ENCODE measurements at places on chromosomes 13 and 19.
A peak's percentile ranks its signal among the peaks of the same experiment; 100 is the strongest.

GRCh38 chr13:34410678-34411077 is 531.4 kb upstream of the NBEA start:
- no peaks in the 10 kb centered on the region for H3K4me1 ChIP-seq
- no peak overlapping the region for H3K4me3 ChIP-seq
- H3K27ac ChIP-seq = no peak overlapping the region
- DNase-seq = no peak
- H3K27me3 ChIP-seq = peaks cover 2% of the 10 kb centered on the region
- no peaks in the 10 kb centered on the region for H3K36me3 ChIP-seq

DNA sequence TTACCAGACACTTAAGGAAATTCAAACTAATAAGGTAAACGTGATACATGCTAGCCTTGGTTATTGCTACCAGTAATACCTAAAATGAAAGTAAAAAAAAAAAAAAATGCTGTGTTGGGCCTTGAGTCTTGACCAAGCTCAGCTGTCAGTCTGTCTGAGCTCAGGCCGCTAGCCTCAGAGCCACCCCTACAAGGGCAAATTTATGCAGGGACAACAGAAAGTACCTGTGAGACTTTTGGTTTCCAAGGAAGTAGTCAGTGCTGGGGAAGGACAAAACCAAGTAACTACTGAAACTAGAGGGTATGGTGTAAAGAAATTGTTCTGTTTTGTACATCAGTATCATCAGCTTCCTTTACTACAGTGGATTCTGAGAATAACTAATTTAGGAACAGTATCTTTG is 134.3 kb upstream of the SLITRK5 start:
- no peaks in the 10 kb centered on the region for H3K36me3 ChIP-seq
- H3K4me1 ChIP-seq = no peaks in the 10 kb centered on the region
- no peak overlapping the region for H3K4me3 ChIP-seq
- H3K27me3 ChIP-seq = no peaks in the 10 kb centered on the region
- no peak for DNase-seq

DNA sequence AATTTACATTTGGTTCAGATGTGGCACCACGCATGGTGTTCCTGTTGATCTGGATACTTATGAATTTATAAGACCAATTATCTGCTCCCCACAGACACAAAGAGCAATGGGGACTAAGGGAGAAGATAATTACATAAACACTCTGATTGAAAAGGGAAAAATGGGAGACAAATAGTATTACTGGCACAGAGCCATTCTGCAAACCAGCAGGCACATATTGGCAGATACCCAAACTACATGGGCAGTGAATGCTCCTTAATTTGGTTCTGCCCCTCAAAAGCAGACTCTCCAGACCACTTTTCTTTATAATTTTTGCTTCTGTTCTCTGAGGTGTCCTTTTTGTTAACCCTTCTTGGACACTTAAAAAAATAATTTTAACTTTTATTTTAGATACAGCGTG is 1674.2 kb downstream of the PCDH9 start:
- H3K4me3 ChIP-seq = no peak overlapping the region
- no peaks in the 10 kb centered on the region for H3K4me1 ChIP-seq
- DNase-seq = no peak
- H3K36me3 ChIP-seq = no peaks in the 10 kb centered on the region
- no peak overlapping the region for H3K27ac ChIP-seq

GRCh38 chr13:44223770-44224444 is 149.7 kb upstream of the SERP2 start:
- H3K27ac ChIP-seq = no peak overlapping the region
- H3K4me3 ChIP-seq = no peak overlapping the region
- no peaks in the 10 kb centered on the region for H3K36me3 ChIP-seq
- DNase-seq = no peak
- H3K4me1 ChIP-seq = no peaks in the 10 kb centered on the region

GRCh38 chr19:13835791-13836723 is 40.8 kb downstream of the ZSWIM4 start:
- peak overlapping the region; percentile 87 for H3K27ac ChIP-seq
- DNase-seq = no peak
- H3K4me1 ChIP-seq = peaks cover 48% of the 10 kb centered on the region
- peak overlapping the region; percentile 56 for H3K4me3 ChIP-seq

- H3K4me1 ChIP-seq = no peaks in the 10 kb centered on the region
- no peaks in the 10 kb centered on the region for H3K36me3 ChIP-seq
- H3K27ac ChIP-seq = no peak overlapping the region
- no peak overlapping the region for H3K4me3 ChIP-seq
- H3K27me3 ChIP-seq = peaks cover 5% of the 10 kb centered on the region
Measured at GRCh38 chr13:110780422-110780821, 66.9 kb downstream of the ING1 start.

DNA sequence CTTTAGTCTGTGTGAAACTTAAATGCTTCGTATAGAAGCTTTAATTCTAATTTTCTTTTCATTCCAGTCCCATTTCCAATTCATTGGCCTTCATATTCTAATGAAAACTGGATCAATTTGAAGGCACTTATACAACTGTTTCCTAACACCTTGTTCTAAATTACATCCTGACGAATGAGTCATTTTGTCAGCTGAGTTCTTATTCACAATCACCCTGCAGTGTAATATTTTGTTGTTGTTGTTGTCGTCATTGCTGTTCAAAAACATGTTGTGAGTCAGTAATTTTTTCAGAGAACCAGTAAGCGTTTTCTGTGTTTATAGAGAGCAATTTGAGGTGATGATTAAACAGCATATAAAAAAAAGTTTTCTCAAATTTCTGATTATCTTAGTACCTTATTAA is 290.0 kb downstream of the PCDH9 start:
- H3K27me3 ChIP-seq = no peaks in the 10 kb centered on the region
- no peak overlapping the region for H3K4me3 ChIP-seq
- H3K4me1 ChIP-seq = no peaks in the 10 kb centered on the region
- H3K27ac ChIP-seq = no peak overlapping the region
- no peak for DNase-seq

DNA sequence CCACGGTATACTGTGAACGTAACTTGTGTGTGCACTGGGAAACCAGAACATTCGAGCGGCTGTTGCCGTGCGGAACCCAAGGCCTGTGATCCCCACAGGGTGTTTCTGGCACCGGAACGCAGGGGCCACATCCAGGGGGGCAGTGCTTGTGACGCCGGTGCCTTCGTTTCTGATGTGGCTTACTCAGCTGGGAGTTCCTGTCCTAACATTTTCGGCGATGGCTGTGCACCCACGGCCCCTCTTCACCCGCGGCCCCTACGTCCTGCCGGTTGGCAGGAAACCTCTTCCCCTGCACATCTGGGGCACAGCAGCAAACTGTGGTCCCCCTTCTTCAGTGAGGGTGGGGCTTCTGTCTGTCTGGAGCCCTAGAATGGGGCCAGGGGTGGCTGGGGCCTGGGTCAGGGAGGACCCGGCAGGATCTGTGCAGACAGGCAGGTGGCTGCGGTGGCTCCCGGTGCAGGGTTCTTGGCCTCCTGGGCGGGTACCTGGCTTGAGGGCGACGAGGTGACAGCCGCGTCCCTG is 26.2 kb downstream of the CSNK1G2 start:
- H3K27ac ChIP-seq = peak overlapping the region; percentile 19
- DNase-seq = peak; percentile 45
- no peaks in the 10 kb centered on the region for H3K27me3 ChIP-seq
- H3K4me3 ChIP-seq = no peak overlapping the region
- peaks cover 4% of the 10 kb centered on the region for H3K36me3 ChIP-seq
- H3K4me1 ChIP-seq = peaks cover 13% of the 10 kb centered on the region

- H3K4me1 ChIP-seq = peaks cover 9% of the 10 kb centered on the region
- DNase-seq = no peak
- peaks cover 2% of the 10 kb centered on the region for H3K36me3 ChIP-seq
- peaks cover 21% of the 10 kb centered on the region for H3K27me3 ChIP-seq
- H3K4me3 ChIP-seq = no peak overlapping the region
- no peak overlapping the region for H3K27ac ChIP-seq
Measured at GRCh38 chr19:35669566-35669965, 3.2 kb downstream of the UPK1A start.
